ENCODE measurements at places on chromosomes 1 and 21. TPM values are rescaled to one million over a fixed set of nuclear protein-coding genes. Genes with fewer than 3 reads are reported as not detected.

- peaks cover 17% of the 10 kb centered on the region for H3K36me3 ChIP-seq
- H3K27me3 ChIP-seq: no peaks in the 10 kb centered on the region
- no peak overlapping the region for H3K27ac ChIP-seq
- no peaks in the 10 kb centered on the region for H3K4me1 ChIP-seq
- no peak for DNase-seq
- no peak overlapping the region for H3K4me3 ChIP-seq
Measured at GRCh38 chr1:160352555-160352954, 9.4 kb downstream of the NCSTN start.

GRCh38 chr1:200353232-200353631, 56.6 kb downstream of the ZNF281 start:
- H3K4me1 ChIP-seq: no peaks in the 10 kb centered on the region
- H3K36me3 ChIP-seq: no peaks in the 10 kb centered on the region
- DNase-seq: no peak
- H3K27ac ChIP-seq: no peak overlapping the region

GRCh38 chr1:203590603-203591002, 36.0 kb upstream of the ATP2B4 start:
- no peaks in the 10 kb centered on the region for H3K27me3 ChIP-seq
- no peak overlapping the region for H3K27ac ChIP-seq
- no peak overlapping the region for H3K4me3 ChIP-seq
- peaks cover 3% of the 10 kb centered on the region for H3K4me1 ChIP-seq
- no peak for DNase-seq

GRCh38 chr1:203327684-203328457, 22.6 kb downstream of the BTG2 start:
- DNase-seq: no peak
- H3K4me1 ChIP-seq: peaks cover 55% of the 10 kb centered on the region
- no peaks in the 10 kb centered on the region for H3K27me3 ChIP-seq
- no peaks in the 10 kb centered on the region for H3K36me3 ChIP-seq

GRCh38 chr1:40438391-40439015, 11.8 kb upstream of the ZFP69B start:
- no peaks in the 10 kb centered on the region for H3K36me3 ChIP-seq
- H3K27ac ChIP-seq: no peak overlapping the region
- no peak overlapping the region for H3K4me3 ChIP-seq
- no peaks in the 10 kb centered on the region for H3K27me3 ChIP-seq

DNA sequence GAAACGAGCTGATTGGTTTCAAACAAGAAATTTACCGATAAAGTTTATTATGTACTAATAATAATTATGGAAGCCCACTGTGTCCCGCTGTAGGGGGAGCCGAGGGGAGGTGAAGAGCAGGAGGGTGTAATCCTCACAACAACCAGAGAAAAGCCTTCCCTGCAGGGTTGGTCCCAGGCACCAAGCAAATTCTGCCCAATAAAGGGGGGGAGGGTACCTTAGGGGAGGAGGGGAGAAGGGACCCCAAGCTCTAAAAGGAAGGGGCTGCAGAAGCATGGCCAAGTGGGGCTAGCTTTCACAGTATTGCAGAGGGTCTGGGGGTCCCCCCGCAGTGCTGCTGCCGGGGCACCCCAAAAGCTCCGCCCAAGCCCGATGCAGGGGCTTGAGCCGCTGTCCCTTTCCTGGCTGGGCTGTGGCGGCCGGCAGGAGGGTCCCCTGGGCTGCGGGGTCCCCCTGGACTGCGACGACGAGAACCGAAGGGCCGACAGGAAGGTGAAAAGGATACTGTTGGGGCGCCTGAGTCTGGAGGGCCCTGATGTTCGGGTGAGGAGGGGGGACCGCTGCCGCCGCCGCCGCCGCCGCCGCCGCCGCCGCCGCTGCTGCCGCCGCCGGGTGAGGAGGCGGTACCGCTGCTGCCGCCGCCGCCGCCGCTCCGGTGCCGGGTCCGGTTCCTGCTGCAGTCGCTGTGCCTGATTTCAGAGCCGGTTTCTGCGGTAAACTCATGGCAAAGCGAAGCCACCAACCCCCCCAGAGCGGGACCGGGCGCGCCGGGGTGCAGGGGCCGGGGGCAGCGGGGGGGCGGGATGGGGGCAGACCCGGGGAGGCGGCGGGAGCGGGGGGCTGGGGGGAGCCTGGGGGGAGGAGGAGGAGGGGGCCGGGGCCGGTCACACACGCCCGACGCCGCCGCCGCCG, 771 bp downstream of the EIF4G3 start:
- H3K27ac ChIP-seq: peak overlapping the region; percentile 80
- no peaks in the 10 kb centered on the region for H3K36me3 ChIP-seq
- H3K4me3 ChIP-seq: peak overlapping the region; percentile 77
- H3K4me1 ChIP-seq: peaks cover 26% of the 10 kb centered on the region
- peak; percentile 40 for DNase-seq

GRCh38 chr1:240646571-240647240, 34.8 kb upstream of the GREM2 start:
- no peaks in the 10 kb centered on the region for H3K27me3 ChIP-seq
- H3K4me1 ChIP-seq: no peaks in the 10 kb centered on the region
- no peak overlapping the region for H3K4me3 ChIP-seq
- DNase-seq: no peak
- no peaks in the 10 kb centered on the region for H3K36me3 ChIP-seq

DNA sequence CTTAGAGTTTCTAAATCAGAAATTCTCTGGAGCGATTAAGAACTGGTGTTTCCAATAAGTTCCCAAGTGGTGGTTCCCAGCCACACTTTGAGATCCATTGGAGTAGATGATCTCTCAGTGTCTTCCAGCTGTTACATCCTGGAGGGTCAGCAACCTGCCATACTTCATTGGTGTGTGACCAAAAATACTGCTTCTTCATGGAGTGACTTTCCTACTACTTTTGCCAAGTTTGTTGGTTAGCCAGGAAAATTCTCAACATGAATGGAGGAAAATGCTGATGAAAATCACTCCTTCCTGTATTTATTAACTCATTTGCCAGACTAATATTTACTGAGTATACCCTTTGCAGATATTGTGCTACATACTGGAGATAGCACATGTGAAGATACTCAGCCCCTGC, 186.1 kb downstream of the FGGY start:
- no peak overlapping the region for H3K4me3 ChIP-seq
- no peaks in the 10 kb centered on the region for H3K36me3 ChIP-seq
- no peak overlapping the region for H3K27ac ChIP-seq
- H3K4me1 ChIP-seq: no peaks in the 10 kb centered on the region
- DNase-seq: no peak
- H3K27me3 ChIP-seq: no peaks in the 10 kb centered on the region

PSRC1 gene
- total RNA-seq: 0.76 TPM
